Motor neuron (in vitro differentiated cells): ENCODE measurements at places on chromosomes 1 and 21. TPM values are rescaled to one million over a fixed set of nuclear protein-coding genes. Genes with fewer than 3 reads are reported as not detected.

Gene STPG1
- 6.0 and 7.1 TPM in 2 replicates for total RNA-seq

Gene NUCKS1
- total RNA-seq = 88.0 and 105 TPM in 2 replicates

Gene OLFML3
- 0.27 and 0.63 TPM in 2 replicates for total RNA-seq

Gene CLDN19
- total RNA-seq = 0.66 TPM in 1 of 2 replicates, not detected in the other

Gene PCSK9
- total RNA-seq = 22.5 and 27.5 TPM in 2 replicates

Gene ABCA4
- total RNA-seq = 1.3 TPM in 2 replicates
